ENCODE measurements at places on chromosomes 2 and 18. TPM values are rescaled to one million over a fixed set of nuclear protein-coding genes. Genes with fewer than 3 reads are reported as not detected.

DNA sequence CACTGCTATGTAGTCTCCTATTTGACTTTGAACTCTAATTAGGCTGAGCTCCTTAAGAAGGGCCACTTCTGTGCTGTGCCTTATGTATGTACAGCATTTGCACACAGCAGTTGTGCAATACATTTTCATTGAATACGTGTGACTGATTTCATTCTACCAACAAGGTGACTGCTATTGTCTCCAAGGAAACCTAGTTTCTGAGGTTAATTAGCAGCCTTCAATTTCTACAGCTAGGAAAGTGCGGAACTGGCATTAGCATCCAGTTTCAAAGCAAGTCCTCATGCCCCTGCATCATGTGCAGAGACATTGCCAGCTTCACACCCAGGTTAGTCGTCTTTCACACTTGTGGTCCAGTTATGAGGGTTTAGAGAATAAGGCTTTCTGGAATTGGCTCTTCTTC is 58.6 kb downstream of the NCK2 start:
- H3K4me1 ChIP-seq = peaks cover 2% of the 10 kb centered on the region
- no peaks in the 10 kb centered on the region for H3K27me3 ChIP-seq
- no peaks in the 10 kb centered on the region for H3K36me3 ChIP-seq
- H3K27ac ChIP-seq = no peak overlapping the region
- H3K4me3 ChIP-seq = no peak overlapping the region

DNA sequence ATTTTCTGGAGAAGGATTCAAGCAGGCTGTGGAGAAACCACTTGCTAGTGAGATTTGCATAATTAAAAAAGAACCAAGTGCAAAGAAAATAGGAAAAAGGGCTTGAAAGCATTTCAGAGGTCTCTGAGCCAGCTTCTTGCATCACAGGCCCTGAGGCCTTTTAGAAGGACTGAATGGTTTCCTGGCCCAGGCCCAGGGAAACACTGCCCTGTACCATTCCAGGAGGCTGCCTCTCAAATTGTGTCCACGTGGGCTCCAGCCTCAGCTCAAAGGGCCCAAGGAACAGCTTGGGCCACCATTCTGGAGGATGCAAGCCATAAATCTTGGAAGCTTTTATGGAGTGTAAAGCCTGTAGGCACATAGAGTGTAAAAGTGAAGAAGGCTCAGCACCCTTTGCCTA is 523.3 kb upstream of the VRK2 start:
- H3K27ac ChIP-seq = no peak overlapping the region
- H3K4me3 ChIP-seq = no peak overlapping the region
- H3K36me3 ChIP-seq = no peaks in the 10 kb centered on the region
- H3K4me1 ChIP-seq = no peaks in the 10 kb centered on the region
- no peak for DNase-seq
- H3K27me3 ChIP-seq = no peaks in the 10 kb centered on the region

- H3K4me3 ChIP-seq = no peak overlapping the region
- no peak overlapping the region for H3K27ac ChIP-seq
- no peaks in the 10 kb centered on the region for H3K36me3 ChIP-seq
- peaks cover under 1% of the 10 kb centered on the region for H3K4me1 ChIP-seq
- DNase-seq = no peak
These were observed 181.5 kb downstream of the GFPT1 start for GRCh38 chr2:69205491-69205890.

DNA sequence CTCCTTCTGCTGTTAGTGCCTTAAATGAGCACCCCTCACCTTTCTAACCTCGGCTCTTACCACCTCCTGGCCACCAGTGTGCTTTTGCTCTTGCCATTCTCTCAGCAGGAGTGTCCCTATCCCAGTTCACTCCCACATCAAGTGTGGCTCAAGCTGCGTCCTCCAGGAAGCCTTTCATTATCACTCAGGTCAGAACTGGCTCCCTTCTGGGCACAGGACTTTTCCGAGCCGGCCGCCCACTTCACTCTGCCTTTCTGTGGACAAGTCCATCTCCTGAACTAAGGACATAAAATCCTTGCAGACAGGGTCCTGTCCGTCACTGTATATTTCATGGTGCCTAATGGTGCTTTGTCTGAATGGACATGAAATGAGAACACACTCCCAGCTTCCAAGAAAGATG is 15.6 kb downstream of the TMEM127 start:
- H3K27me3 ChIP-seq = no peaks in the 10 kb centered on the region
- peak overlapping the region; percentile 19 for H3K27ac ChIP-seq
- H3K4me3 ChIP-seq = no peak overlapping the region
- H3K4me1 ChIP-seq = peaks cover 18% of the 10 kb centered on the region
- H3K36me3 ChIP-seq = peaks cover 15% of the 10 kb centered on the region
- DNase-seq = no peak

Gene MC4R
- not detected for polyA plus RNA-seq

DNA sequence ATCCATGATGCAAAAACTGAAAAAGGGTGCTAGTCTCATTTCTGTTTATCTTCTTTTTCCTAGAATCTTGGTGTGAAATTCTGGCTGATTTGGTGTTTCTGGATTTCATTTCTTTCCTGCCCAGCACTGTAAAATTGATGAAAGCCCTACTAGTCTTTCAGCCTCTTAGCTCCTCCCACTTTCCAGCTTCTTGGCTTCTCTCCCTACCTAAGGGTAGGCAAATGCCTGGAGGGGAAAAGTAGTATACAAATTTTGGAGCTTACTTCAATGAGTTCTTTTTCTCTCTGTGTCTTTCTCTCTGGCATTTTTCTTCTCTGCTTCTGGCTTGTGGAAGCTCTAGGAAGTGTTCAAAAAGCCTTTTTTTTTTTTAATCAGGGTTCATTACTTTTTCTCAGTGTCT is 160.5 kb downstream of the XIRP2 start:
- no peak overlapping the region for H3K4me3 ChIP-seq
- H3K27me3 ChIP-seq = no peaks in the 10 kb centered on the region
- H3K27ac ChIP-seq = no peak overlapping the region
- H3K4me1 ChIP-seq = no peaks in the 10 kb centered on the region
- DNase-seq = no peak

GRCh38 chr18:2990956-2991640 is 21.8 kb downstream of the LPIN2 start:
- no peaks in the 10 kb centered on the region for H3K27me3 ChIP-seq
- DNase-seq = no peak
- no peak overlapping the region for H3K27ac ChIP-seq
- H3K4me3 ChIP-seq = no peak overlapping the region
- H3K36me3 ChIP-seq = no peaks in the 10 kb centered on the region

GRCh38 chr2:39464864-39465263 is 27.8 kb upstream of the MAP4K3 start:
- no peaks in the 10 kb centered on the region for H3K27me3 ChIP-seq
- no peak for DNase-seq
- H3K4me3 ChIP-seq = no peak overlapping the region
- no peaks in the 10 kb centered on the region for H3K36me3 ChIP-seq

- H3K4me3 ChIP-seq = no peak overlapping the region
- H3K4me1 ChIP-seq = no peaks in the 10 kb centered on the region
- peaks cover 2% of the 10 kb centered on the region for H3K36me3 ChIP-seq
These were observed 90.1 kb downstream of the ABI2 start for GRCh38 chr2:203418271-203418670.

DNA sequence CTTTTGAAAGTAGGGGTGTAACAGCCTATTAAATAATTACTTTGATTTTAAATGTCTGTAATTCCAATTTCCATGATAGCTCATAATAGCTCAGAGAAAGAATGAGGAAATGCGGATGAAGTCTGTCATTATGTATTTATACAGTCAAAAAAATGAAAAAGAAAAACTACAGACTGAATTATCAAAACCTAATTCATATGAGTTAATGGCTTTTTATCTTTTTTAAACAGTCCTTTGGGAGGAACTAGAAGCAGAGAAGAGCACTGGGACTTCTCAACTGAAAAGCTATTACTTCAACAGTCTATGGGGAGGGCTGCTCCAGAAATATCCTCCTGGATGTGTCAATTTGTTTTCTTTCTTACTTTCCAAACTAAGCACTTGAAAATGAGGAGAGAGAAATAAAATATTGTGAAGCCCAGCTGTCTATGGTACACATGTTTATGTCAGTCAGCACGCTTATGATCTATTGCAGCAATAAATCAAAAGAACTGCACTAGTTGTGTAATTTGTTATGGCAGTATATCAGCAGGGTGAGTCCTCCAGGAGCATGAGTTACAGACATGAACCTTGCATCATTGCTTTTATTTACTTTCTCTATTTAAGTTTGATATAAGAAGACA is 1550.2 kb downstream of the LRP1B start:
- H3K36me3 ChIP-seq = no peaks in the 10 kb centered on the region
- no peaks in the 10 kb centered on the region for H3K4me1 ChIP-seq
- no peaks in the 10 kb centered on the region for H3K27me3 ChIP-seq
- H3K4me3 ChIP-seq = no peak overlapping the region

Measured in fibroblast of lung (primary cell).